CD4-positive, alpha-beta T cell treated with Interleukin-6 at 100 ng/mL for 8 hours (primary cell): ENCODE measurements at places on chromosomes 2 and 18.

DNA sequence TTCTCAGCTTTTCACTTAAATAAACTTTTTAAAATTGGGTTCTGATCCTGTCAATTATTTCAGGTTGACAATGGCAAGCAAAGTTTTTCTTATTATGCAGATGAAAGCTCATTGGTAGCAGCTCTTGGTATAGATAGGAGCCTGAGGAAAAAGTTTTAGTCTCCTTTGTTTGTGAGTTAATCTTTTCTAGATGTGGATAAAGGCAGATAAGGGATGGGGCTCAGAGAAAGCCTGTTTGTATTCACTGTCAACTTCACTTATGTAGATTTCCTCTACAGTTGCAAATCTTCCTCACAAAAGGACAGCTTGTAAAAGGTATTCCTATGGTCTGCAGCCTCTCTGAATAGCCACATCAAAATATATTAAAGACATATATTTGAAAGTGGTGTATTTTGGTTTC lies 224.5 kb upstream of the SPOPL start:
- DNase-seq = no peak

DNA sequence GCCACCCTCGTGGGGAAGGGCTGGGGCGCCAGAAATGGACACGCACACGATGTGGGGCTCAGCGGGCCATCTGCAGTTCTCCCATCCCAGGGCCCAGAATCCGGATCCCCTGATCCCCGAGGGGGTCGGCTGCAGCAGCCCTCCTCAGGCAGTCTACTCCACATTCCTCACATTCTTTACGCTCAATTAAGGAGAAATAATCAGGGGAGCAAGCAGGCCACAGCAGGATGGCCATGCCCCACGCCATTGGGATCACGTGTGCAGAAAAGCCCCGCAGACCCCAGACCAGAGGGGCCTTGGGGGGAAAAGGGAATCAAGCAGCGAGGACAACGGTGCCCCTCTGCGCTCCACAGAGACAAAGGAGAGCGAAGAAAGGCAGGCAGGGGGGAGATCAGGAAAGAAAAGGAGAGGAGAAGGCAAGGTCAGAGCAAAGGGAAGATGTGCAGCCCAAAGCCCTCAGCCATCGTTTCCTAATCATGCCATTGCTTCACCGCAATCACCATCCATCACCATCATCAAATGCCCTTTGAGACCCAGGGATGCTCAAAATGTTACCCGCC lies 17.5 kb upstream of the PKDCC start:
- no peak for DNase-seq

DNA sequence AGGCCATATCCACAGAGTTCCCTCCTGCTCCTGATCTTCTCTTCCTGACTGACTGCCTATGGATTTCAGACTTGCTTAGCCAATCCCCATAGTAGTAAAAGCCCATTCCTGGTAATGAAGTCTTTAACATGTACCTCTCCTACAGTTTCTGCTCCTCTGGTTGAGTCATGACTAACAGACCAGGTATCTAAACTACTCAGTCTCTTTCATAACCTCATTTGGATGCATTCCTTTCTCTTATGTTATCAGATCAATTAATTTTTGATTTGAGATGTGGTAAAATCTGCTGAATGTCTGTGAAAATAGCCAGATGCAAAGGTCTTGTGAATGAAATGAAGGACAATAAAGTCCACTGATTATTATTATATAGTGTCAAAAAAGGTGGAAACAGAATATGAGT lies 198.0 kb downstream of the NBAS start:
- no peak for DNase-seq

GRCh38 chr18:43279015-43279744 lies 1.9 kb upstream of the SYT4 start:
- no peak for DNase-seq

- no peak for DNase-seq
These were observed 266.4 kb upstream of the ETAA1 start for GRCh38 chr2:67130531-67131256.

- DNase-seq = no peak
These were observed 84.1 kb downstream of the EPAS1 start for GRCh38 chr2:46381263-46381849.

GRCh38 chr2:50647381-50647780 lies 384.6 kb downstream of the NRXN1 start:
- no peak for DNase-seq

- no peak for DNase-seq
These were observed 1201.0 kb downstream of the LRP1B start for GRCh38 chr2:140929849-140930248.

- no peak for DNase-seq
These were observed 333.0 kb upstream of the SPRED2 start for GRCh38 chr2:65765376-65765775.

DNA sequence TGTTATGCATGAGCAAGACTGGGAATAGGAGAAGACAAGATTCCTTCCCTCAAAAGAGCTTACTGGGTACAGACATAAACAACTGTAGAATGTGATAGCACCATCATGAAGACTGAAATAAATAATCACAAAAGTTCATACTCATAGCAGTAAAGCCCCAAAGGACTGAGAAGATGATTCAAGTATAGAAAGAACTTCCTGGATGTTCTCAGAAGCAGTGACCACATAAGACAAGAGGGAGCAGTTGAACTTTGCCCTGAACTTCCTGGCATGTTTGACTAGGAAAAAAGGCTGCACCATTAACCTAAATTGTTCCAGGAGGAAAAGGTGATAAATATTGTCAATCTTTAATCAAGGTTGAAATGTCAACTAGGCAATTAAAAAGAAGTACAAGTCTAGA lies 57.8 kb upstream of the CCDC141 start:
- no peak for DNase-seq

- DNase-seq = no peak
These were observed 9.7 kb downstream of the RPS7 start for GRCh38 chr2:3584608-3585260.
